ENCODE measurements at places on chromosomes 11 and 22.
A peak's percentile ranks its signal among the peaks of the same experiment; 100 is the strongest.

GRCh38 chr11:16986434-16987204 is 27.6 kb downstream of the PLEKHA7 start:
- DNase-seq = peak; percentile 34

DNA sequence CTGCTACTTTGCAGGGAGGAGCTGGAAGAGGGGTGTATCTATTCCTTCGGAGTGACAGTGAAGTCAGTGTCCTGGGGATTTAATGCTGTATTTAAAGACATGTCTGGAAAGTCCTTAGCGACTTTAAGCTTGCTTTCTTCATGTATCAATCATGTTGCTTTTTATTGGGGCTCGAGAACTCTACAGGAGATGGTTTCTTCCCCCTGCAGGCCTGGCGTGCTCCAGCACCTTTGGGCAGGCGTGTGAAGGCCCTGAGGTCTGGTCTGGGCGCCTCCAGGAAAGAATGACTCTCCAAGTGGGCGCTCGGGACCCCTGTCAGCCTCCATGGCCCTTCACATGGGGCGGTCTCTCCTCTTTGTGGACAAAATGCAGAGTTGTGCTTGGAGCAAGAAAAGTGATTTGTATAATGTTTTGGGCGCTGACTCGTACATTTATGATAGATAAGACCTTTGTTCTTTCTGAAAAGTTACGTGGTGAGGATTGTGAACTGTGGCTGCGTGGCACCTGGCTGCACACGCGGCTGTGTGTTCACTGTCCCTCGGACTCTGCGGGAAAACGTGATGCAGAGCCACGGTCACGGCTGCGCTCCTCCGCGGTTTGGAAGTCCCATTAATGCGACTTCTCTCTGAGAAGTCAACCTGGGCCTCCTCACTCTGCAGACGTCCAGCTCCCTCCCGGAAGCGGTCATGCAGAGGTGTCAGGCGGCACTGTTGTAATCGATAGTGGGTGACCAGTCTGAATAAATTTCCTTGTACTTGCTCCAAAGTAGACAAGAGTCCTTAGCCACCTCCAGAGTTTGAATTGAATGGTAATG is 282.5 kb downstream of the TBC1D22A start:
- DNase-seq = no peak

DNA sequence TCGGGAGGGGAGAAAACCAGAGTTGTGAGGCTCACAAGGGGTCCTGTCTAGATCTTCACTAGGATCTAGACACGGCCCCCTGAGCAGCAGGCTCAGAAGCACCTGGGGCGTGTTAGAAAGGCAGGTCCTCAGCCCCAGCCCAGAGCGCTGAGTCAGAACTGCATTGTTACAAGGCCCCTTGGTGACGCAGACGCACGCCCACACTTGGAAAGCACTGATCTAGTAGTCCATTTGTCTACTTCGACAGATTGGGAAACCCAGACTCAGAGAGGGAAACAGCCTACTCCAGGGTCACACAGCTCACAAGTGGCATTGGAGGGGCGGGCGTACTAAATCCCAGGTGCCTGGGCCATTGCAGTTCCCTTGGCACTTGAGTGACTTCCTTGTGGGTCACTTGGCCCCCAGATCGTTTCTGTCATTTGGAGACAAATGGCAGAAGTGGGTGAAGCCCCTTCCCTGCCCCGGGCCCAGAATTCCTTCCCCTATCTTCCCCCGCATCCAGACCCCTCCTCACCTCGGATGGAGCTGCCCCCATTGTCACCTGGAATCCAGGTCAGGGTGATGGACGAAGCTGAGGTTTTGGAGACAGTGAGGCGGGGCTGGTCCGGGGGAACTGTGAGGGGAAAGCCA is 110.8 kb downstream of the CEP164 start:
- no peak for DNase-seq

DNA sequence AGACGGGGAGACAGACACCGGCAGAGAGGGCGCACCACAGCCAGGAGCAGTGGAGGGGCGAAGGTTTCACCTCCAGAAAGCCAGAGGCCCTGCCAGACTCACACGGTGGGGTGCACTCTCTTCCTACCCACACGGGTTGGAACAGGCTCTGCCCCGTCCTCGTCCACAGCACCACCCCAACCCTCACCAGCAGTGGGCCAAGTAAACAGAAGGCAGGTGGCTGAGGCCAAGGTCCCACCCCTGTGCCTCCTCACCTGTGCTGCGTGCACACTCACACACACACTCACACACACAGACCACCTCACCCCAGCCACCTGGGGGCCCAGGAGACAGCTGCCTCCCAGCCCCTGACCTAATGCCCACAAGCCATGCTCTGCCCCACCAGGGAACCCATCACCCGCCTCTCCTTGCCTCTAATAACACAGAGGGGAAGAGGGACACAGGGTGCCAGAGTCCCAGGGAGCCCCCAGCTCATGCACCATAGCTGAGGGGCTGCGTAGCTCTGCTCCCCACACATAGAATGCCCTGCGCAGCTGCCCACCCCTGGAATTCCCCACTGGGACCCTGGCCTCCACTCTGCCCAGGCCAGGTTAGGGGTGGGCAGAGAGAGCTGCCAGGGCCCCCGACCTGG is 3.1 kb downstream of the CYB5R3 start:
- no peak for DNase-seq

DNA sequence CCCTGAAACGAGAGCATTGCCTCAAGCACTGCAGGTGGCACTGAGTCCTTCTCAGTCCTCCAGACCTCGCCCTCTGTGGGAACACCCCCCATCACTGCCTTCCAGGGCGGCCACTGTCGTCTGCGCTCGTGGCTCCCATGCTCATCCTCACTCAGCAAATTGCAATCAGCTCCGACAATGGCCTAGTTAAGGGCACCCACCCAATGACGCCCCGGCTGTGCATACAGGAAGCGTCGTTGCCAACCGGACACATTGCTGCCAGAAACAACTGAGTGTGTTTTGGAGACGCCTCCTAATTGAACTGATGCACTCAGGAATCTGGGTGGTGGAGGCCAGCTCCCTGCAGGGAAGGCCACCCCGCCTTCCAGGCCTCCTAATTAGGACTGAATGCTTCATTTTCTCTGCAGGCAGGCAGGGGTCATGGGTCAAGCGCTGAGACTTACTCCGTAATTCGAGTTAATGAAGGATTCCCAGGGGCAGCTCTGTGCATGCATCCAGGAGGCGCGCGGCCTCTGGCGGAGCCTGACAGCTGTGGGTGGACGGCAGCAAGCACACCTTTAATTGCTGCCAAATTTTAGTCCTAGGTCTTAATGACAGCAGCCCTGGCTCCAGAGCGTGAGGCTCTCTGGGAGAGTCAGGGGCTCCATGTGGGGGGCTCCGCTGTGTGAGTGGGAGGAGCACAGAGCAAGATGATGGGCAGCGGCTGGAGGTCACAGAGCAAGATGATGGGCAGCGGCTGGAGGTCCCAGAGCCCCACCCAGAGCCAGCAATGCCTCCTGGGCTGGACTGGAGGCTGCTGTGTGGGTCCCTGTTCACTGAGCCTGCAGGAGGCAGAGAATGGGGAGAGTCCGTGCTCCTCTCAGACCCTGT is 199.0 kb downstream of the BRD1 start:
- no peak for DNase-seq
